NCI-H774 (cell line): ENCODE measurements at places on chromosomes 12 and 14.
A peak's percentile ranks its signal among the peaks of the same experiment; 100 is the strongest.

- peak; percentile 97 for DNase-seq
These were observed at the start of gene CFAP251 for GRCh38 chr12:121917950-121918678. Gene CFAP251 (plus strand): TSS chr12:121918592. CDS start chr12:121921306, 2,714 bp downstream.

GRCh38 chr12:88623777-88624548 lies 43.7 kb upstream of the KITLG start:
- DNase-seq, result no peak

DNA sequence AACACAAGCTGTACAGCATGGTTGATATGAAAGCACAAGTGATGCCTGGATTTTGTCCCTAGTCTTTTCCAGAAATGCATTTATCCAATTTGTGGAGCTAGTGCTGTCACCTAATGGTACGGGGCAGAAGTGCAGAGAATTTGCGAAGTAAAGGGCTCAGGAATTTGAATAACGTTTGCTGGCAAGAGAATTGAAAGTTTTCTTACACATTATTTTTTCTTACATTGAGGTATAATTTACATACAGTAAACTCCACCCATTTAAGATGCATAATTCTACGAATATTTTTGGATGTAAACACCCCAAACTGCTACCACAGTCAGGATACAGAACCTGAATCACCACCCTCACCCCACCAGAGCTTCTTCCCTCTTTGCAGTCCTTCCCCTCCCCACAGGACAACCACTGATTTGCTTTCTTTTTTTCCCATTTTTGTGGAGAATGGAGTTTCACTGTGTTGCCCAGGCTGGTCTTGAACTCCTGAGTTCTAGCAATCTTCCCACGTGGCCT lies 3.5 kb downstream of the AICDA start:
- DNase-seq, result no peak

DNA sequence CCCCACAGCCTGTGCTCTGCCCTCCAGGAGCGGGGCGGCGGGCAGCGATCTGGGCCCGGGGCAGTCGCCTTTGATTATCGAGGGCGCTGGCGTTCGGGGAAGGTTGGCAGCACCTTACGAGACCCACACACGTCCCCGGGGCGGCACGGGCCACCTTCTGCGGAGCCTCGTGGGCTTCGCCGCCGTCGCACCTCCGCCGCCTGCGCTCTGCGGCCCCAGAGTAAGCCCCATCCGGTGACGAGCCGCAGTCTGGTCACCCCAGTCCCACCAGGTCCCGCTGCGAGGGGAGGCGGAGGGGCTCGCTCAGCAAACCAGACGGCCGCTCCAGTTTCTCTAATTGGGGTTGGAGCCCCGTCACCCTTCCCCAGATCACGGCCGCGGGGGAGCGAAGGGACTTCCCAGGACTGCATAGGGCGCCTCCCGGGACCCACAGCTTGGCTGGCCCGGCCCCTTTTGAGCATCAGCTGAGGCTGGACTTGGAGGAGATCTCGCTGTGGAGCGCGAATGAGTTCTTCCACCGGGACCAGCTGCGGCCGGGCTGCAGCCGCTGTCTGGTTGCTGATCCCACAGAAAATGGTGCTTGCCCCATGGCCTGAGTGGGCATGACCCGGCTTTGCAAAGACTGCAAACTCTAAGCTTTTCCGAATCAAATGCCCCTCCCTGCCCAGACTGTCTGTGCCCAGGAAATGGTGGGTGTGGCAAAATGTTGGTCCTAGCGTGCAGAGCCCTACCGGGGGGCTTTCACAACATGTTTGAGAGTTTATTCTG lies 560 bp downstream of the LGALS3 start:
- DNase-seq, result no peak

GRCh38 chr14:38745861-38746260 lies 357.2 kb downstream of the SEC23A start:
- DNase-seq, result no peak

DNA sequence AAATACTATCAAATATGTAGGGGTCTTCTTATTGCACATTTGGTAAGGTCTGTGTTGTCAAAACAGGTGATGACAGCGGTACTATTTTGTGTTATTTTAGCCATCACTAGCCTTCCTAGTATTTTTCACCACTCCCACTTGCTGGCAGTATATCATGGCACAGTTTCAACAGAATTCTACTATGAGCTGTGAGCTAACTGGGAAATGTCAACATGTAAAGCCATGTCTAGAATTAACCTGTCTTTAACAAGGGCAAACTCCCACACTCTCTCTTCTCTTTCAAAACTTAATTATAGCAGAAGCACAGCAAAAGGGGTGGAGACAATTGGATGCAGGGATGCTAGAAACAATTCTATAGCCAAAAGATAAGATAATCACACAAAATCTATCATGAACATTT lies 253.4 kb downstream of the PAX9 start:
- DNase-seq, result peak; percentile 36

DNA sequence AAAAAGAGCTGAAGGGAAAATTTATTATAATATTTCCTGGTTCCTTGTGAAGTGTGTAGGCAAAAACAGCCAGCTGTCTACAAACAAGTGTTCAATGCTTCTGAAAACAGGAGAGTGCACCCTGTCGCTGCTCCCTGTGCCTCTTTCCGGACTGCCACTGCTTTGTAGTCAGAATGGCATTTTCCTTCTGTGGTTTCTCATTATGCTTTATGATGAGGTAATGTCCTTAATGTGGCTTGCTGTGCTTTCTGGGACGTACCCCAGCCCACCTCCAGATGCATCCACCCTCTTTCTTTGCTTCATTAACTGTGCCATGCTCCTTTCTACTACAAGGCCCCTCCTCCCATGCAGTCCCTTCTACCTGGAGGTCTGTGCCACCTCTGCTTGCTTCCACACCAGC lies 148.1 kb downstream of the SYT1 start:
- peak; percentile 58 for DNase-seq

DNA sequence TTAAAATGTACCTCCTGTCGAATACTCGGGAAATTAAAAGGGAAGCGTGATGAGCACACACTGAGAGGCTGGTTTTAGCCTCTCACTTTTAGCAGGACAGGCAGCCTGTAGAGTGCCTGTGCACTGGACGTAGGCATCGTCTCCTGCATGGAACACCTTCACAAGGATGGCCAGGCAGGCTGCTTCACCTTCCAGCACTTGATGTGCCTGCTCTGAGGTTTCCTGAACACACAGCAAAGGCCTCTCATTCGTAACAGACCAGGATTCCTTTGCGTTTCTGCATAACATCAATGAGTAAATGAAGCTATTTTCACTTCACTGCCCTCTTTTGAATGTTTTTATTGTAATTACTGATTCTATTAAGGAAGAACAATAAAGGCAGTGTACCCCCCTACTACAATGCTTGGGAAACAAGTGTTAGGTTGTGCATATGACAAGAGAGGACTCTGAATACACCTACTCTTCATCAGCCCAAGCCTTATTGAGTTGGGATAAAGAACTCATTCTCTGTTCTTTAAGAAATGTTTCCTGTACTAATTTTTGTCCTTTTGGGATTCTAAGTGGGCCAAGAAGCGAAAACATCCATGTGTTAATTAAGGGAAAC lies 1077.6 kb upstream of the FOXG1 start:
- no peak for DNase-seq

DNA sequence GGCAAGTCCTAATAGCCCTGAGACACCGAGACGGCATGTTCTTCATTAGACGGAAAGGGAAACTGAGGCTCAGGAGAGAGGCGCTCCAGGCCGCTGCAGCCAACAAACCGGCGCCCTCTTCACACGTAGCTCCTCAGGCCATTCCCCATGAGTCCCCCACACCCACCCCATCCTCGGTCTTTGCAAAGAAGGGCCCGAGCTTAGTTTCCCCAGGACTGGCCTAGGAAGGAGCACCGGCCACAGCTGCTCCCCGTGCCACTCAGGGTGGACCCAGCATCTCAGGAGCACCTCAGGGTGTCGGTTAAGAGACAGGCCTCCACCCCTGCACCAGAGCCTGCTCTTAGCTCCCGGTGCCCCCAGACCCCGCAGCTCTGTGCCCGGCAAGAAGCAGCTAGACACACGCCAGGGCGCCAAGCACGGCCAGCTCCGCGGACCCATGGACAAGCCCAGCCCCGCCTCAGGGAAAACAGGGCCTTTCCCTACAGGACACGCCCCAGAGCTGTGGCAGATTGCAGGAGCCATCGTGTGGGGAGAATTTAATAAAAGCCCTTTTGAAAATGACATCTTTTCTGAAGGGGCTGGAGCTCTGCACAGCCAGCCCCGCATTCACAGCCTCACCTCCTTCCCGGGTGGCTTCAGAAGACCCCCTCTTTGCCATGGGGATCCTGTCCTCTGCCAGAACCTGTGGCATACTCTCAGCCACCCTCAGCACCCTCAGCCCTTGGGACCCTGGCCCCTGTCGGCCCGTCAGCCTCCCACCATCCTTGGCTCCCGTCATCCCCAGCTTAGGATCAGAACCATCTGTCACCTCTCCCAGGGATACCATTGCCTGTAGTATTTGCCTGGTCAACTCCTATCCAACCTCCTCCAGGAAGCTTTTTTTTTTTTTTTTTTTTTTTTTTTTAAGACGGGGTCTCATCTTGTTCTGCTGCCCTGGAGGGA lies 59.7 kb downstream of the LGMN start:
- no peak for DNase-seq

GRCh38 chr12:76020281-76020680 lies 11.3 kb downstream of the PHLDA1 start:
- no peak for DNase-seq

DNA sequence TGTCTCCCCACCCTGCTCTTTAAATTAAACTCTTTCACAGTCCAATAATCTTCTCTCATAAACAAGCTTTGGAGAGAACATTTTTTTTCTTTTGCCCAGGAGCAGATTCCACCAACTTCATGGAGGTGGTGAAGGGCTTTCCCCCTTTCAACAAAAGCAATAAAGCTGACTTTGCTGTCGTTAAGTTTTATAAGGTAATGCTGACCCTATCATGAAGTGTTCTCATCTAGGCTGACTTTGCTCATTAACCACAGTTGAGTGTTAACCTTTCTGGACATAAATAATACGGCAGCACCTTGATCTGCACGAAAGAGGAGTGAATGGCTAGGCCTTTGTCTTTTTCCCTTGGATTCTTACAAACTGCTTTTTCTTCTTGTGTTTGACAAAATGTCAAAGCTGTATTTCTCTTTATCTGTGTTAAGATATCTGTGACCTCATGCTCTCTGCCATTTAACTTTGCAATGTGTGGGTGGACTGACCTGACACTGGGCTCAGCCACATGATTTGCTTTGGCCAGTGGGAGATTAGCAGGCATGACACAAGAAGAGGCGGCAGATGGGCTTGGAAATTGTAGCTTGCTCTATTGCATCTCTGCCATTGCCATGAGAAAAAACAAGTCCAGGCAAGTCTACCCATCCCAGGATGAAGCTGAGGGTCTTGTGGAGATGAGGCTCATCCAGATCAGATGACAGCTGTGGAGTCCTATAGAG lies 470.9 kb upstream of the CCDC196 start:
- no peak for DNase-seq

DNA sequence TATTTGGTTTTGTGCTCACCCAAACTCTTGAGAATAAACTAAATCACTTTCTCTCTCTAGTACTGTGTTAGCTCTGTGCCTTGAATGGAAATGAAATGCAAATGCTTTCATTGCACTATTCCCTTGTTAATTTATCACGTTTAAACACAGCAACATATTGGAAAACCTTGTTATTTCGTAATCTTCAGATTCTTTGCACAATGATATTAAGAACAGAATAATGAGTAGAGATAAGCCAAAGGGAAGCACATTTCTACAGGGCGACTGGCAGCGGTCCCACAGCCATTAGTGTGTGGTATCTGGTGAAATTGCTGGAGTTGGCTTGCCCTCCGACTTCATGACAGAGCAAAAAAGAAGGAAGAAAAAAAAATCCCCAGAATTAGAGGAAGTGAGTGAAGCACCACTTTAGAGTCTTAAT lies 166.1 kb upstream of the E2F7 start:
- no peak for DNase-seq

DNA sequence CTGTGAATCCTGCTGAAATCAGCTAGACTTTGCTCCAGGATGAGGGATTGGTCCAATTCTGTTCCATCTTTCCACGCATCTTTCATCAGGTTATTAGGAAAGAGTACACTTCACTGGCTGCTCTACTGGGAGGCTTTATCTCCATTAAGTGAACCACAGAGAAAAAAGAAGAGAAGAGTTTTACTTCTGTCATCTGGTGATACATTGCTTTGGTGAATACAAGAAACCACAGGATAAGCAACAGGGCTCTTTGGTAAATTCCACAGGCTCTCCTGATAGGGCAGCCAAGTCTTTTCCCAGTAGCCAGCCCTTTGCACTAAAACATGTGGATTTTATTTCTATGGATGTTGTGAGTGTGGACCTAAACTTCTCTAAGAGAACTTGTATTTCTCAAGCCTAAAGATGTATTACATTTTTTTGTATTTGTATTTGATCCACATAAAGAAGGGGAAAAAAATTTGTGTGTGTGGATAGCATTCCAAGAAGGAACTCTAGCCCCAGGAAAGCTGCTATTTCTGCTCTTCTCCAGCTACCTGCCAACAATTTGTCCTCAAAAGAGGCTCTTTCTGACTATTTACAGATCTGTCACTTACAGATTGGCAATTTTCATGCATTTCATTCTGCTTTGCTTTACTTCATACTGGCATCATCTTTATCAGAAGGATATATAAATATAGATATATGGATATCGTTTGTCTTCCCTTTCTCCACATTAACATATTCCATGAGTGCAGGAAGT lies 1117.6 kb upstream of the TMEM132C start:
- DNase-seq, result no peak

DNA sequence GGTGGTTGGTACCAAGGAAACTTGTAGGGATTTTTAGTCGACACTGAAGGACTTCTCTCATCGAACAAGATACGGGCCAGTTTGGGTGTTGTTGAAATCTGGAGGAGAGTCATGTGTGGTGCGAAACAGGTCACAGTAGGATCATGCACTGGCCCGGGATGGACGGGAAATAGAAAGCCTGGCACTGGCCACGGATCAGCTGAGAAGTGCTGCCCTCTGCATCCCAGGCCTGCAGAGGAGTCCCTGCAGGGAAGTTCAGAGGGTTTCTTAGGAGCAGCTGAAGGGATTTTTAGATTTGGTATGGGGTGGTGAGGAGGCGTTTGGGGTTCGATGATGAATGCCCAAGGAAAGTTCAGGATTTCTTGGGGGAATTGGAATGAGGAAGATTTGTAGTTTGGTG lies 63.1 kb downstream of the TSPAN9 start:
- DNase-seq, result no peak

DNA sequence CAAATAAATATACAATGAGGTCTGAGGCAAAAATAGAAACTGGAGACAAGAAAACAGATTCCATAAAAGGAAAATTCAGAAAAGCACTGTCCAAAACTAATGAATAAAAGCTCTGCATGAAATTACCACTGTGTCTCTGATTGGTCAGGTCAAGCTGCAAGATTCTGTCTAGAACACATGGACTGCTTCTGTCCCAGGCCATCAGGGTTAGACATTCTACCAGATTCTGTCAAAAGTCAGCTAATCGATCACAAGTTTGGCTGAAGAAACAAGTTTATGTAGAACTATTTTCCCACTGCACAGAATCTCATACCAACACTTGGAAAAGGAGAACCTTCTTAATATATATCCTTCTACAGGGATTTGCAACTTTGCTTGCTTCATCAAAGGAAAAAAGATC lies 223.0 kb downstream of the ITPR2 start:
- no peak for DNase-seq
